ENCODE measurements at places on chromosomes 12 and 14.

GRCh38 chr12:46723629-46724419, 102.0 kb downstream of the SLC38A4 start:
- no peak for DNase-seq

- DNase-seq, result no peak
Observed at GRCh38 chr12:27449893-27450534, 3.5 kb downstream of the SMCO2 start.

DNA sequence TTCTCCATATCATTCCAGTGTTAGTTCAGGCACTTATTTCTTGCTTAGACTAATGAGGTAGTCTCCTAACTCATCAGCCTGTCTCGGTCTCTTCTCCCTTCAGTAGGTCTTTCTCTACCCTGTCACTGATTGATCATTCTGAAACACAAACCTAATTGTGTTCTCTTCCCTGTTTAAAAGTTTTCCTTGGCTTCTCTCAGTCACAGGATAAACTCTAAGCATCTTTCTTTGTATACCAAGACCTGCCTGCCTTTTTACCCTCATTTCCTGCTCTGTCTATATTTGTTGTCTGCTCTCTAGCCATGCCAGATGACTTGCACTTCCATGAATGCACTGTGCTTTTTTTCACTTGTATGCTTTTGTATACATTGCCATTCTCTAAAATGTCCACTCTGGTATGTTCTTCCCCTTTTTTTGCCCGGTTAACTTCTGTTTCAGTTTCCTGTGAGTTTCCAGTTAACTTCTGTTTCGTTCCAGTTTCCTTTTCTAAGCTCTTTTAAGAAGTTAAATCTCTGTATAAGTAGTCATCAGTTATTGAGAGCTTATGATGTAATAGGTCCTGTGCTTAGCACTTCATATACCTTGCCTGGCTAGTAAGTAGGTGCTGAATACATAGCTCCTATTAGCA, 12.8 kb downstream of the DIP2B start:
- DNase-seq, result no peak

DNA sequence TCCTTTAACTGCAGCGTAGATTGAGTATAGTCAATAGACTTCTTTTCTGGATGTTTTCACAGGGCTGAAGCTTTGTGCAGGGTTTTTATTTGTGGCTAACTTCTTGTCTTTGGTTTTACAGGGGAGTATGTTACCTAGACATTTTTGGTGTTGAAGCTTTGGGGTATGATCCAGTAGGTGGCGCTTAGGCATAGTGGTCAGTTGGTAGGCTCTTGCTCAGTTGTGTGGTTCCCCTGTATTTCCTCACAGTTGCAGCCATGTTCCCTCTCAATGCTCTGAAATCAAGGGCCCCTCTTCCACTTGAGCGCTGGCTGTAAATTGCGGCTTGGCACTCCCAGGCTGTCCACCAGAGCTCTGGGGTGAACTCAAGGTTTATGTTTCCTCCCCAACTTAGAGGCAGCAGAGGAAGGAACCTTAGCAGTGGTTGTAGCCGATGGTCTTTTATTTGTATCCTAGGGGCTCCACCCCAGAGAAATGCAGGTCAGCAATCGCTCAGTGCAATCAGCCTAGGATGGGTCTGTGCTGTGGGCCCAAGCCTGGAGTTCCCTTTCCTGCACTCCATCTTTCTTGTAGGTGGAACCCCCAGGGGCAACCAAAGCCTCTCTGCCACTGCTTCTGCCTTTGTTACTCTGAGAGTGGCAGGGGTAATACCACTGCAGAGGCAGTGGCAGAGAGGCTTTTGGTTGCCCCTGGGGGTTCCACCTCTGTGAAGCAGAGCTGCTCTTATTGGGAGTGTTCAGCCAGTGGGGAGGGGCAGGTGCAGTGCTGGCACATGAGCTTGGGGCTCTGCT, 55.1 kb downstream of the CMAS start:
- DNase-seq, result peak; percentile 5

DNA sequence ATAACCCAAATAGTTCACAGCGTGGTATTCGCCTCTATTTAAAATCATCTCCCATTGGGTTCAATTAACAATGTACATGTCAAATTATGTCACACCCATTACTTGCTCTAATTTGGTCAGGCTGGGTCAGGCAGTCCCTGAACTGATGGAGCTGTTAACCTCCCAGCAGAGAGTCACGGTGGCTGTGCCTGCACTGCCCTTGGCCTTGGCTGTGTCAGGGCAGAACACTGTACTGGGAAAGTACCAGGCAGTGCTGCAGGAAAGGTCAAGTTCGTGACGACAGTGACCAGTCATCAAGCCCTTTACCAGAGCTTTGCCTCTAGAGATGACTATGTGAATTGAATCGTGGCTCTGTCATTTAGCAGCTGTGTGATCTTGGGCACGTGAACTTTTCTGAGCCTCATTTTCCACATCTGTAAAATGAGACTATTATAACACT, 100.0 kb downstream of the ARF6 start:
- DNase-seq, result no peak

- DNase-seq, result no peak
Observed at GRCh38 chr12:45076417-45077026, 25.6 kb upstream of the DBX2 start.

DNA sequence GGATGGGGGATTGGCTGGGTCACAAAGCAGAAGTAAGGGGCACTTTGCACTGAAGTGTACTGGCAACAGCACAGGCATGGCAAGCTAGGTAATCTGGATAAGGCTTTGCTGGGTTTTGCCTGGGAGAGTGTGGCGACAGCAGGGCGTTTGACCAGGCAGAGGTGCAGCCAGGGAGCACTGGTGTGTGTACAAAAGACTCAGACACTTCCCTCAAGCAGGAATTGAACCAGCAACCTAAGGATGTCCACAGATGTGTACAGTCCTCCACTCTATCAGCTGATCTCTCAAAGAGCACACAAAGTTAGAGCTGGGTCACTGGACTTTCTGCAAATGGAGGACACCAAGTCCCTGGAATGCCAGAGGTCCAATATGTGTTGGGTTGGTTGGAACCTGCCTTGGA, 15.4 kb upstream of the RNASE4 start:
- no peak for DNase-seq

GRCh38 chr14:21768116-21768874, 94.7 kb upstream of the OR4E1 start:
- no peak for DNase-seq

- DNase-seq, result no peak
Observed at GRCh38 chr14:24136684-24137528, 912 bp downstream of the PSME1 start.

GRCh38 chr12:15603474-15604085, 185.6 kb downstream of the EPS8 start:
- no peak for DNase-seq

- DNase-seq, result no peak
Observed at GRCh38 chr14:44626423-44626822, 119.3 kb upstream of the FSCB start.

Data from AG04449 (cell line).